ENCODE measurements at places on chromosomes 7 and 10.
A peak's percentile ranks its signal among the peaks of the same experiment; 100 is the strongest.

DNA sequence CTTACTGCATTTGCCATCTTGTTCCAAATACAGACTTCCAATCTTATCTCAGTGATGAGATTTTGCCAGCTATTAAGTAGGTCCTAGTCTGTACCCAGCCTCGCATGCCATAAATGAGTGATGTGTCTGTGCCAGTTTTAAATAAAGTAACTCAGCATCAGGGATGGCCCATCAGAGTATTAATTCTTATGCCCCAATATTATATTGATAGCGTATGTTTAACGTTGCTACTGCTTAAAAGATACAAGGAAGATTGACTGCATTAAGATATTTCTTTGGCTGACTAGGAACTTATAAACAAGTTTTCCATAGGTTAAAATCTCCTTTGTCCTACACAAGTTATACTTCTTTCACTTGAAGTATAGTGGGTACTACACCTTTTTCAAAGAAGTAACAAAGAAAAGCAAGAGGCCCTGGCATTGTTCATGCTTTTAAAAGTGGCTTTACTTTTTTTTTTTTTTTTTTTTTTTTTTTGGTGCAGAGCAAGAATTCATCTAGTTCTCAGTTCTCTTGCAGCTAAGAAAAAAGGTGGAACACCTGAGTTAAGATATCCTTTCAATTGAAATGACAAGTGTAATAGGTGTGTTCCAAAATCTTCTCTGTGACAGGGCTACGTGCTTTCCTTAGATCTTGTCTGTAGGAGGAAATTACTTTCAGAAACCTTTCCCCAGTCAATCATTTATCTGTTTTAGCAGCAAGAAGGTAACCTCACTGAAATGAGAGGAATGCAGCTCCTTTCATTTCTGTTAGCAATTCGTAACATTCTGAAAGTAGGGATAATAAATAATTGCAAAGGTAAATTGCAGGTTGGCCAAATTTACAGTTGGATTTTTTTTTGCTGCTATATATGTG is 245.0 kb downstream of the CELF2 start:
- DNase-seq, result no peak

GRCh38 chr10:62081341-62082270 is 180.1 kb downstream of the ARID5B start:
- no peak for DNase-seq

DNA sequence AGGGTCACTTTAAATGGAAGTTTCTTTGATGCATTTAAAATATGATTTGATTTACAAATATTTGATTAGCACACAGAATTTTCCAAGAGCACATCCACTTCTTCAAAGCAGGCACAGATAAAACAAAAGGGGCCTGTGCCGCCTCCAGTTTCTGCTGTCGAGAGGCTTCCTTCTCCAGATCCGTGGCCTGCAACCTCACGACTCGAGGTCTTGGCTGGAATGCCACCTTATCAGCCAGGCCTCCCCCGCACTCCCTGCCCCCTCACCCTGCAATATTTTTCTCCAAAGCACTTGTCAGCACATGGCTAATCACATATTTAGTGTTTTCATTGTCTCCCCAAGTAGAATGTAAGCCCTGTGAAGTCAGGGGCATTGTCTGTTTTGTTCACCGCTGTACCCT is 12.5 kb downstream of the PYROXD2 start:
- DNase-seq, result no peak

DNA sequence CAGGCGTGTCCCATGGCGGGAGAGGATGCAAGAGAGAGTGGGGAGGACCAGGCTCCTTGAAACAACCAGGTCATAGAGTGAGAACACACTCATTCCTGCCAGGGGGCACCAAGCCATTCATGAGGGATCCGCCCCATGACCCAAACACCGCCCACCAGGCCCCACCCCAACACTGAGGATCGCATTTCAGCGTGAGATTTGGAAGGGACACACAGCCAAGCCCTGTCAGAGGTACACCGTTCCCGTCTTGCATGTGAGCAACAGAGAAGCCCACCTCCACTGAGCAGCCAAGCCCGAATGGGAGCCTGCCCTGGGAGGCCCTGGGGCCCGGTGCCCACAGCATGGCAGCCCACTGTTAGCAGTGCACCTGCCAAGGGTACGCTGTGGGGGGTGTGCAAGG is 7.9 kb upstream of the ARPC1B start:
- DNase-seq, result no peak

DNA sequence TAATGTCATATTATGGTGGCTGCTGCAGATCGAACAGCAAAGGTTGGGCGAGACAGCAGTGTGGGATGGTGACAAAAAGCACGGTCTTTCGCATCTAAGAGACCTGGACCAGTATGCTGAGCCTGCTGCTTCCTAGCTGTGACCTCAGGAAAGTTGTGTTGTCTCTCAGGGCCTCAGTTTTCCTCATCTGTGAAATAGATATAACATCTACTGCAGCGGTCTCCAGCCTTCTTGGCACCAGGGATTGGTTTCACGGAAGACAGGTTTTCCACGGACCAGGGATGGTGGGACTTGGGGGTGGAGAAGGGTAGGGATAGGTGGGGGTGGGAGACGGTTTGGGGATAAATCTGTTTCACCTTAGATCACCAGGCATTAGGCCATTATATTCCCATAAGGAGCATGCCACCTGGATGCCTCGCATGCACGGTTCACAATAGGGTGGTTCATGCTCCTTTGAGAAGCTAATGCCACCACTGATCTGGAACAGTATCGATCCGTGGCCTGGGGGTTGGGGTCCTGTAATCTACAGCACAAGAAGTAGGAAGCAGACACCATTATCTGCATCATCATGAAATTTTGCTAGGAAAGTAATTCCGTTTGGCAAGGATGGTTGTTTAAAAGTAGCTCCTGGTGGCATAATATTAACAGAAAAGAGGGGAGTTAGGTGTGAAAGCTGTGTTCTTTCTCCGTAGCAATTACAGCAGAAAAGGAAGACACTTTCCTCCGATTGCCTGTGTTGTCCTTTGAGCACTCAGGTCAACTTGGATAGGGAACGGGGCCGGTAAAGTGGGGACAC is 10.8 kb downstream of the KLF6 start:
- peak; percentile 82 for DNase-seq

DNA sequence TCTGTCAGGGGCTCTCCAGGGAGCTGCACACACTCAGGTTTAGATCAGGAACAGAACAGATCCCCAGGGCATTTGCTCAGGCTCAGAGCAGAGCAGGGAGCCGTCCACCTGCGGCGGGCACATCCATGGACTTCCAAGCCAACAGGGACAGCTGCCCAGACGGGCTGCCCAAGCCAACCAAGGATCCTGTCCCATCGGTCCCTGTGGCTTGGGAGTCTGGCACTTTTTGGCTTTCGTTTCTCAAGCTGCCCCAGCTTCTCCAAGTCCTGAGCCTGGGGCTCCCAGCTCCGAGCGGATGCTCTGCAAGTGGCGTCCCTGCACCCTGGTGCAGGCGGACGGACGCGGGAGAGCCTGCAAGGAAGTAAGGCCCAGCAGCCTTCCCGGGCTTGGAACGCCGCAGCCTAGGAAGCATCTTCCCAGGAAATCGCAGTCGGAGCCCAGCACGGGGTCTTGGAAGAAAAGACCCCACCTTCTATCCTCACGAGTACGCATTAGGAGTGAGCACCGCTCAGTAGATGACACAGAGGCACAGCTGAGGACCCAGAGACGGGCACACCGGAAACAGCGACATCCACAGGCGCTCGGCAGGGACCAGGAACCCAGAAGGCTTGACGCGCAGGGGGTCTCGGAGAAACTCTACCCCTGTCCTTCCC is 6.0 kb downstream of the GPR146 start:
- DNase-seq, result no peak

DNA sequence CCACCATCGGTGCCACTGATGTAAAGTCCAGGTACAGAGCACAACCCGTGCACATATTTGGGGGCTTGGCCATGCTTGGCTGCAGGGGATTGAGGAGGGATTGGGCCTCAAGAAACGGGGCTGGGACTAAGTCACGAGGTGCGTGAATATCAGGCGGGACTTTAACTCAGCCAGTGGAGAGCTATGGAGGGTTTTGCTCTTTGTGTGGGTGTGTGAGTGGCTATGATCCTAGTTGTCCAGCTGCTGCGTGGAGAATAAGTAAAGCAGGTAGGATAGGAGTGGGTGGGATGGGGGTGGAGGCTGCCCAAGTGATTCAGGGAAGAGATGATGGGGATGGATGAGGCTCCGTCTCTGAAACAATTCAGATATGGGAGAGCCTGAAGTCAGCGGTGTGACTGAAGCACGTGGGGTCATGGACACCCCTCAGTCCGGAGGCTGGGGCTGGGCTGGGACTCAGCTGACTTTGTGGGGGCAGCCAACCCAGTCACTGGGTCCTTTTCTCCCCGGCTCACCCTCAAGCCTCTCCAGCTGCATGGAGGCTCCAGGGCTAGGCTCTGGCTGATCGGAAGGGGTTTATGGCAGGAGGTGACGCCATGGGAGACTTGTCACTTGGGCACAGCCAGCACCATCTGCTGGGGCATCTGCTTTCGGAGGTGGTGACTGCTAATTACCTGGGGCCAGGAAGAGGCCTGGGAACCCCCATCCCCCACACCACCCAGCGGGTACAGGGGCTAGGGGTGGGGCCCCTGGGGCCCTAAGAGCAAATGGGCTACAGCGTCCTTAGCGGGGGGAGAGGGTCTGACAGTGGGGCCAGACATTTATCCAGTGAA is 1.7 kb upstream of the LFNG start:
- DNase-seq, result no peak

- DNase-seq, result no peak
These were observed 7.1 kb upstream of the HOXA2 start for GRCh38 chr7:27109466-27110185.

DNA sequence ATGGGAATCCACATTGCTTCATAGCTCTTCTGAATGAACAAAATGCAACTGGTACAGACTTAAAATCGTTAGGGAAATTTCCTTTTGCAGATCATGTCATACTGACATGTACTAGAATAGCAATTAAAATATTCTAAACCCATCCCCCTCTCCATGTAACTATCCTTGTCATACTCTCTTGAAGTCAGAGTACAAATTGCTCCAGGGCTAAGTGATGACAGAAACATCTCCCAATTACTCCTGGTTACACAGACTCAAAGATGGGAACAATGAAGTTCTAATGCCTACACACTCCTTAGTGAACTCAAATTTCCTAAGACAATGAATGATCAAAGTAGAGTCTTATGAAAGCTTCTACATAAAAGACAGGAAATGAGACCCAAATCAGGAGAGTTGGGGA is 87.2 kb downstream of the PDE1C start:
- DNase-seq, result no peak

GRCh38 chr7:127239814-127240213 is 12.9 kb downstream of the GRM8 start:
- no peak for DNase-seq

Measured in vagina (tissue), 2 donors.